ENCODE measurements at places on chromosomes 5 and 9.

DNA sequence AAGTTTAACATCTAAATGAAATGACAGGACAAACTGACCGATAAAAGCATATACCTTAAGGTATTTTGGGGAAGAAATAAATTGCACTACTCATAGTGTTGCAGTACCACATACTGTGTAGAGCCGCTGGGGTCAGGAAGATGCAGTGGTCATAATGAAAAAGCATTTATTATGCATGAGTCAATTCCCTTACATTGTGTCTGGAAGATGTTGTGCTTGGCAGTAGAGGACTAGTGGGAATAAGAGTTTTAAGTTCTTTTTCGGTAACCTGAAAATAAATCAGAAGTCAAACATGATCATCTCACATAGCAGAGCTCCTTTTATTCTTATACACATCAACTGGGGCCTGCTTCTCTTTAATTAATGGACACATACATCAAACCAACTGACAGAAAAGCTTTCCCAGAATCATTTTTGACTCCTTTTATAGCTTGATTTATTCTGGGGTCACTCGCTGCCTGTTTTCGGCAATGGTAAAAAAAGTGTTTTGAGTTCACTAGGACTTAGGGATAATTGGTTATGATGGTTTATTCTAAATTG is 262.5 kb upstream of the CHD1 start:
- no peak for DNase-seq

DNA sequence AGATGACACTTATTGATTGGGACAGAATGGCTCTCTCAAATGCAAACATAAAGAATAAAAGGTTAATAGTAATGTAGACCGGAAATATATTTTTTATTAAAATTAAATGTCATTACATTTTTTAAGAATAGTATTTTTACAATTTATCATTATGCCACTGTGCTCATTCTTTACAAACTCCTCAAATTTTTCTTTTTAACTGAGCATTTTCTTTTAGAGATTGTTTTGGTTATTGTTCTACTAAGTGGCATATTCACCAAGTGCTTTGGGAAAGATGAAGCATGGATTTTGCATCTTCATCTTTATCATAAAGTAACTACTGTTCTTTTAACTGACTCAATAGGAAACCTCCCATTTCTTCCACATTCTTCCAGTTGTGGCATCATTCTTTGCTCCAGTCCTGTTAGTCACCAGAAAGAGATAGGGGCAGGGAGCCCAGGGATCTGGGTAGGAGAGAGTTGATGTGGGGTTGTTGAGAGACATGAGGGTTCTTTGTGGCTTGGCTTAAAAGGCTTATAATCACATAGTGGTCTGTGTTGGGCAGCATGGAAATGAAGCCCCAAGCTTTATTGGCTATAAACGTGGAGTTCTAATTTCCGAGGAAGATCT is 69.8 kb downstream of the SYK start:
- no peak for DNase-seq

GRCh38 chr9:4365055-4365454 is 65.2 kb upstream of the GLIS3 start:
- no peak for DNase-seq

- no peak for DNase-seq
Measured at GRCh38 chr5:111948092-111948841, 191.3 kb upstream of the NREP start.

DNA sequence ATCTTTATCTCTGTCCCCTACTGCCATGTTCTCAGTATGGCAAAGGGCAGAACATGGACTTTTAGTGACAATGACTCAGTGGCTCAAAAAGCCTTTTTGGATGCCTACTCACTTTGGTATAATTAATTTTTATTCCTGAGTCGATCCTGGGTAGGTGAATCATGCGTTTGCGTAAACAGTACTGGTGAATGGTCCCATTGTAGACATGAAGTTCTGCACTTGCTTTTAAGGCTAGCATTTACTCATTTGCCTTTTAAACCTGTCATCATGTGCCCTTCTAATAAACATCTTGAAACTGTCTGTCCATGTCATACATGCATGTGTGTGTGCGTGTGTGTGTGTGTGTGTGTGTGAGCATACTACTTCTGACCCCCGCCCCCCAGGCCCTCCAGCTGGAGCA is 223.0 kb downstream of the AUH start:
- no peak for DNase-seq

DNA sequence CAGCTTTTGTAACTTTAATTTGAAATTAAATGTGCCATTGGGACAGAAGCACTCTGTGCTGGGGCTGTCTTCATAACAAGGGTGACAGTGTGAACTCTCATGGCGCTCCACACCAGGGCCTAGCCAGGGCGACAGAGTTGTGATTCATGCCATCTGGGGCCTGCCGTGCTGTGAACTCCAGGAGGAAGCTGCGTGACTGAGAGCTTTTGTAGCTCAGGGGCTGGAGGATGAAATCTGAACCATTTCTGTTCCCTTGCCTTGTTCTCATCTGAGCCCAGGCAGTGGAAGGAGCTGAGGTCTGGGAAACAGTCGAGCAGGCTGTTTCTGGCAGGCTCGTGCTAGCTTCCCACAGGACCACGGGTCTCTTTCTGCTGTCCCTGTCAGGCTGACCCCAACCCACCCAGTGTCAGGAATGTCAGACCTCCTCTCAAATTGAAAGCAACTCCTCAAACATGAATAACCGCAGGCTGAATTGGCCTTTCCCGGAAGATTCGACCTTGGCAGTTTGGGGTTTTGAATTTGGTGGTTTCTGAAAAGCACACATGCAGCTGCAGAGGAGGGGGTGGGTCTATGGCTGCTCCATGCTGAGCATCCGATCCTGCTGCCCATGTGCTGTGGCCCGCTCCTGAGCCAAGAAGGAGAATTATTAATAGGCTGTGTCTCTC is 69.2 kb upstream of the RPS23 start:
- DNase-seq, result no peak

- DNase-seq, result no peak
Measured at GRCh38 chr9:93390953-93391515, 60.5 kb upstream of the FAM120A start.

GRCh38 chr9:136840140-136840876 is 2.0 kb upstream of the AJM1 start:
- DNase-seq, result no peak

DNA sequence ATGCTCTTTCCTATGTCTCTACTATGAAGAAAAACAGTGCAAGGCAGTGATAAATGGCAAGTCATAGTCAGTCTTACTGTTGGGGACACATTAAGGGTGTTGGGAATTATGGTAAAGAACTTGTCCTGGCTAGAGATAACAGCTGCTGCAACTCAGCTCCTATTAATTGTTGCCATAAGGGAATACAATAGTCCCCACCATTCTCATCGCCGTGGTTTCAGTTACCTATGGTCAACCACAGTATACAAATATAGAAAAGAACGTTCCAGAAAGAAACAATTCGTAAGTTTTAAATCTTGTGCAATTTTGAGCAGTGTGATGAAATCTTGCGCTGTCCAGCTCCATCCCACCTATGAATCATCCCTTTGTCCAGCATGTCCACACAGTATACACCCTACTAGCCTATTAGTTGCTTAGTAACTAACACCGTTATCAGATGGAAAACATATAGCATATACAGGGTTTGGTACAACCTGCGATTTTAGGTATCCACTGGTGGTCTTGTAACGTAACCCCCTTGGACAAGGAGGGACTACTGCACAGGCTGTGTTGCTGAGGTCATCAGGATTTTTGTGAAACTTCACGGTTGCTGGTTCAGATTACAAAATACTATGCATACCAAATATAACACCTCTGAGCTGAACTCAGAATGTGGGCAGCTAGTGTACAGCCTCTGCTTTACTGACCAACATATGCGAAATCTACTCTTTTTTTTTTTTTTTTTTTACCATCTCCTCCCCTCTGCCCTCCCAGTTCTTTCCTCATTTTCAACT is 53.5 kb downstream of the ZFR start:
- no peak for DNase-seq

GRCh38 chr5:146553446-146553845 is 37.5 kb upstream of the GPR151 start:
- DNase-seq, result no peak

DNA sequence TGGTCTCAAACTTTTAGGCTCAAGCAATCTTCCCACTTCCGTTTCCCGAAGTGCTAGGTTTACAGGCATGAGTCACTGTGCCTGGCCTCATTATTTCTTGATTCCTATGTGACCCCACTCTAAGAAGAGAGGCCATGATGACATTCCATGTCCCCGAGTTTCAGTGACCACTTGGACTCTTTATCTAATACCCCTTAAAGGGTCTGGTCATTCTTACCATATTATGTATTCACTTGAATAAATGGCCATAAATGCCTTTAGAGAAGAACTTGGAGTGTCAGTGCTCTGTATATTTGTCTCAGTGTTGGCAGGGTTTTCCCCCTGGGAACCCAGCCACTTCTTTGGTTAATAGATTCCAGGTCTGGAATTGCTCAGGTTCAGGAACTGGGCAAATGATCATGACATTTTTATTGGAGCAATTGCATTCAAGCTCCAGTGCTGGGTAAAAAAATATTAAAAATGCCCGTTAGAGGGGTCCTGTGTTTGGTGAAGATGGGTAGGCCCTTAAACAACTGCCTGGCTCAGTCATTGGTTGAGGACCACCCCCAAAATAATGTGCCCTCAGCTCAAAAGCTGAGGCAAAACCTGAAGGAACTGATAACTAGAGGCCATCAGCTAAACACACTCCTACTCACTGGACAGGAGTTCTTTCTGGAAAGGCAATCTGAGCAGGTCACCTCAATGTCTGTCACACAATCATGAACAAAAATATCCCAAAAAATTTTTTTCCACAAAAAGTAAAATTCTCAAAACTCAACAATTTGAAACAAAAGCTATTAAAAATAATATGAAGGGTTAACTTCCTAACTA is 186.6 kb upstream of the ZNF608 start:
- DNase-seq, result no peak

GRCh38 chr5:171945066-171945465 is 61.4 kb downstream of the FBXW11 start:
- DNase-seq, result no peak

DNA sequence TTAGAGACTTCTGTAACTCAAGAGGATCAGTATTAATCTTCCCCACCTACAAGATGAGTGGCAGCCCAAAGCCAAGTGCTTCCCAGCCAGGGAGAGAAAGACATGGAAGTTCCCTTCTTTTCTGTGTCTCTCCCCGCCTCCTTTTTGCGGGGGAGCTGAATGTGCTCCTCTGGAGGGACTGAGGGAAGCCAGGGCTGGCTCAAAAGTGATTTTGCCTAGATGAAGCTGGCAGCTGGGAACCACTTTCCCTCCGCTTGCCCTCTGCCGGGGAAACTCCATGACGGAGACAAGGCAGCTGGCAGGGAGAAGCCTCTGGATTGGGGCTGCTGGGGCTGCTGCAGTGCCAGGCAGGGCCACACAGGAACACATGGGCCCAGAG is 24.4 kb downstream of the EGR1 start:
- DNase-seq, result peak; percentile 29

DNA sequence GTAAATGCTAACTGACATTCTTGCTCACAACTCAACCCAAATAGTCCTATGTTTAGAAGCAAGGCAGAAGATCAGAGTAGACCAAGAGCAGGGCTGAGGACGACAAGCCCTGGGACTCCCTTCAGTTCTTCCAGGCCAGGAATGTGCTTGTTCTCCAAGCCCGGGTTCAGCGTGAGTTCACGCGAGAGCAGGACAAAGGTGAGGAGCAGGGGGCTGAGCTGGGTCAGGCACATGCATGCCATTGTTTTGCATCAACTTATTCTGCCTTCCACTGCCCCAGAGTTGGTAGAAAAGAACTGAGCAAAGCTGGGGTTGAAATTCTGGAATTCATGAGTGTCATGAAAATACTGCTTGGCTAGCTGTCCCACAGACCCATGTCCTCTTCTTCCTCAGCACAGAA is 206.5 kb downstream of the PAX5 start:
- DNase-seq, result no peak

- no peak for DNase-seq
Measured at GRCh38 chr5:7916171-7916804, 47.3 kb downstream of the MTRR start.

DNA sequence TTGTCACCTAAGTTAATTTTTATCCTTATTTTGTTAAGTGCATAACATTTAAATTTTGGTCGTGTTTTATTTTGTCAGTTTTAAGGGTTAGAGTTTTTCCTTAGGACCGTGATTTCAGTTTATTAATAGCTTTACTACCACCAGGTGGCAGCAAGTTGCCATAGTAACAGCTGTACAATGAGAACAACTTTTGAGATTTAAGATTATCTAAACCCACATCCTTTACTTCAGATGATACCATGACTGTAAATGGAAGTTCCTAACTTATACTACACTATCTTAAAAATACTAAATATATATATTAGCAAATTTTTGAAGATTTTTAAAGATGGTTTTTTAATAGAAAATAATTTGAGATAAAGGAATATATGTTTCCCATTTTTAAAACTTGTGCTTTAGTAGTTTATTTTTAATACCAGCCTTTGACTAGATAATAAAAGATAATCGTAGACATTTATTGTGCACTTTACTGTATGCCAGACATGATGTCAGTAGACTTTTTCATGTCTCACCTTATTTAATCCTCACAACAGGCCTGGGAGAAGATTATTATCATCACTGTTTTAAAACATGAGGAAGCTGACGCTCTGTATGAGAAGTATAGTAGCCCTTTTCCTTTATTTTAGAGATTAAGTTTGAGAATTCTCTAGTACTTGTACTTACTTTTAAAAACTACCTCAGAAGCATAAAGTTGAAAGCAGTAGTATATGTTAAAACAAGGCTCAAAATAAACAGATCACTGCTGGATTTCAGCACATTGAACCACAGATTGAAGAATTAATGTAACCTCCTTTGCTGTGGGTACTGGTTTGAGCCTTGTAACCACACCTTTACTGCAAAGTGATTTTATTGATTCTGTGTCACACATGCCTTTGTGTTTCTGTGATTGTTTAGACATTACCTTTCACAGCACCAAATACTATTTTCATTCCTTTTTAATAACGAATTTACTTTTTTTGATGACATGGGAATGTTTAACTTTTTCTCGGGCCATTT is 27.5 kb downstream of the SREK1 start:
- DNase-seq, result no peak

GRCh38 chr5:76662521-76662920 is 39.3 kb upstream of the F2RL2 start:
- DNase-seq, result no peak

GRCh38 chr5:158514986-158515359 is 584.7 kb downstream of the EBF1 start:
- no peak for DNase-seq

DNA sequence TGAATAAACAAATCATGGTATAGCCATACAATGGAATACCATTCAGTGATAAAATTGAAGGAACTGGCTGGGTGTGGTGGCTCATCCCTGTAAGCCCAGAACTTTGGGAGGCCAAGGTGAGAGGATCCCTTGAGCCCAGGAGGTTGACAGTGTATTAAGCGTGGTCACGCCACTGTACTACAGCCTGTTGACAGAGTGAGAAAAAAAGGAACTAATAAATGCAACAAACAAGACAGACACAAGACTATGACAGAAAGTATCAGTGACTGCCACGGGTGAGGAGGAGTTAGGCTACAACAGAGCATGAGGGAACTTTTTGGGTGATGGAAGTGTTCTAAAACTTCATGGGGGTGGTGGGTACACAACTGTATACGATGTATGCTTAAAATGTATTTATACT is 2.2 kb downstream of the FNIP1 start:
- no peak for DNase-seq

GRCh38 chr5:77177576-77177975 is 32.9 kb upstream of the PDE8B start:
- no peak for DNase-seq

GRCh38 chr9:74555565-74555964 is 58.4 kb downstream of the RORB start:
- no peak for DNase-seq
